ENCODE measurements at places on chromosomes 11 and 22.

DNA sequence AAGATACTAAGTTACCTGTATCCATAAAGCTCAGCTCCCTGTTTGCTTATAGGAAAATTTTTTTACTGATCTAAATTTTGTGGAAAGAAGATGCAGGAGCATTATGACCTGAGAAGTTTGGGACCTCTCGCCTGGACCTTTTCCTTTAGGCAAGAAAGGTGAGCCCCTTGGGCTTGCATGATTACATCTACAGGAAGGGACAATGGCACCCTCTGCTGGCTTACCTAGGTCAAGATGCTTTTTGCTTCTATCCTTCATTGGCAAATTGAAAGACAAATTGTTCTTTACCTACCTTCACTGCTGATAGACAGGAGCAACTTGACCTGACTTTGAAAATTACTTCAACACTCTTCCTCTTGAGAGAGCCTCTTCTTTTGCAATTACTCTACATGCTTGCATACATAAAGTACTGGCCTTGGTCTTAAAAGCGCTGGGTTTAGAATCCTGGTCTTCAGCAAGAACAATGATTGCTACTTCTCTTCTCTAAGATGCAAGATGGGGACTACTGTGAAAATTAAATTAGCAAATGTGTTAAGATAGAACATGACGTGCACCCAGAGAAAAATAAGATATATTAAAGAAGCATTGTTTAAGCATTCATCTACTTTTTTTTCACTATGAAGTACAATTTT is 147.2 kb downstream of the TRPC6 start:
- DNase-seq: no peak

DNA sequence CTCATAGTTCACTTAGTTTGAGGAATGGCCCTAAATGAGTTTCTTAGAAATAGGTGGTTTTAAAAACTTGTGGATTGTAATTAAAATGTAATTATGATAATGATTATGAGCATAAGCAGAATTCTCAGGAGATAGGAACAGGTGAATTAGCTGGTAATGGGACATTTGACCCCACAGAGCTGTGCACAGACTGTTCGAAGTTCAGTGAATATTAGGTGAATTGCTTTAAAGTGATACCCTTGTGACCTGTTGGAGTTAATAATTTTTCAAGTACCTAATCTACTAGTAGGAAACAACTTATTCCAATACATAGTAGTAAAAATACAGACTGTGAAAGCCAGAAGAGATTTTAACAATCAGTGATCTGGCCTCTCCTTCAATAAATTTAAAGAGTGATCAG is 8.1 kb downstream of the FAR1 start:
- DNase-seq: no peak

DNA sequence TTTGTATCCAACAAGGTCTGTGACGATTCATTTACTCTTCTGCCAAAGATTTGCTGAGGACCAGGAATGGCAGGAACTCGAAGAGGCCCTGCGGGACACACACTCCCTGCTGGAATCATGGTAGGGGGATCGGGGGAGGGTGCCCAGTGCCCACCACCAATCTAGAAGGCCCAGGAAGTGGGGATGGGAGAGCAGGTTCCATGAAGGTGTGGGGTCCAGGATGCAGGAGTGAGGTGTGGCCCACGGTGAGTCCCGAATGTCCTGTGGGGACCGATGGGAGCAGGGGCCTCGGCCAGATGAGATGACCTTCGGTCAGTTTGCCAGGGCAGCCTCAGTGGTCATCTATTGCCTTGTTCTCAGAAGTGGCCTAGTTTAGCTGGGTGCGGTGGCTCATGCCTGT is 492.7 kb downstream of the BRD1 start:
- DNase-seq: no peak

- DNase-seq: no peak
These were observed 154.3 kb upstream of the RASSF10 start for GRCh38 chr11:12854829-12855228.

DNA sequence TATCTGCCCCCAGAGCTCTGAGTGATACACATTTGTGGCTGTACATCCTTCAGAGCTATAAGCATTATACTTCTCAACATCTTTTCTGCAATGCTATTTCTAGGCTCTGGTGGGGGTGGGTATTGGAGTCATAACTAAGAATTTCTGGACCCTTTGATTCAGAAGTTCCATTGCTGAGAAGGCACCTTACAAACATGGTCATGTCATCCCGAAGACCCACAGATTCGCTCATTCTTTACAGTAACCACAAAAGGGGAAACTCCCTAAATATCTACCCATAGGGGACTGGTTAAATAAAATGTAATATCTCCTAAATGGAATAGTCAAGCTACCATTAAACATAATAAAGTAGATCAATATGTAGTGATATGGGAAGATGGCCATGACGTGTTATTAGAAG is 98.8 kb downstream of the PRR5L start:
- DNase-seq: no peak

DNA sequence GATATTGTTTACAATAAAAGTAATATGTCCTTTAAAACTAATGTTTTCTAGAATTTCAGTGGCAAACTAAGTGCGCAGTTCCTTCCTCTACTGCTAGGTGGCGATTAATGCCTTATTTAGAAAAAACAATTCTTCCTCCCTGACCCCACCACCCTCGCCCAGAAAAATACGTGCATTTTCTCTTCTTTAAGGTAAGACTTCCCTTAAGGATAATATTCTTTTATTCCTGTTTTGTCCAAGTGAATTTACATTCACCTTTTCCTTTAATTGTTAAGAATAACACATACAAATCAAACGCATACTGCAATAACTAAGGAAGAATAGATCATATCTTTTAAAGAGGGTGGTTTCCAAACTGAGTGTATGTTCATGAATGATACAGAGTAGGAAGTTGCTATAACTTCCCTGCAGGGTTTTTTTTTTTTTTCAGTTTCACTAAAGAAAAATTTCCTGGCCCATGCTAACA is 17.0 kb upstream of the PSMA1 start:
- peak; percentile 36 for DNase-seq

DNA sequence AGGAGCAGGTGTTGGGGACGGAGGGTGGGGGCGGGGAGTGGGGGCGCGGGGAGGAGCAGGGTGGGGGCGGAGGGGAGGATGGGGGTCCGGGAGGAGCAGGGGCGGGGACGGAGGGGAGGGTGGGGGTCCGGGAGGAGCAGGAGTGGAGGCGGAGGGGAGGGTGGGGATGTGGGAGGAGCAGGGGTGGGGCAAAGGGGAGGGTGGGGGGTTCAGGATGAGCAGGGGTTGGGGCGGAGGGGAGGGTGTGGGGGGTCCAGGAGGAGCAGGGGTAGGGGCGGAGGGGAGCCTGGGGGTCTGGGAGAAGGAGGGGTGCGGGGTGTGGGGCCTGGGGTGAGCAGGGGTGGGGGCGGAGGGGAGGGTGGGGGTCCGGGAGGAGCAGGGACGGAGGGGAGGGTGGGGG is 17.1 kb downstream of the CRELD2 start:
- DNase-seq: no peak

DNA sequence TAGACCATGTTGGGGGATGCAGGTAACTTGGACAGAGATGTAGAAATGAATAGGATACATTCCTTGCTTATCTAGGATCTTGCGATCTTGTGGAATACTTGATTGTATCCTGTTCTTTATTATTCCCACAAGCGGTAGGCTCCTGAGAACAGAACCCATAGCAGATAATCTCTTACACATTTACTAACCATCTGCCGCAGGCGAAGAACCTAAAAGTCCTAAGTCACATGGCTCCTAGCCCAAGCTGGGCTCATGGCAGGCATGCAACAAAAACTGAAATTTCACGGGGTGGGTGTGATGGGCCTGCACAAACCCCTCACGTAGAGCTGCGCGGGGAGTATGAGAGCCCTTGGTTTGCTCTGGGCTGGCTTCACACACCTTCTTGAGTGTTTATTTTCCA is 177.4 kb upstream of the NECTIN1 start:
- DNase-seq: no peak

DNA sequence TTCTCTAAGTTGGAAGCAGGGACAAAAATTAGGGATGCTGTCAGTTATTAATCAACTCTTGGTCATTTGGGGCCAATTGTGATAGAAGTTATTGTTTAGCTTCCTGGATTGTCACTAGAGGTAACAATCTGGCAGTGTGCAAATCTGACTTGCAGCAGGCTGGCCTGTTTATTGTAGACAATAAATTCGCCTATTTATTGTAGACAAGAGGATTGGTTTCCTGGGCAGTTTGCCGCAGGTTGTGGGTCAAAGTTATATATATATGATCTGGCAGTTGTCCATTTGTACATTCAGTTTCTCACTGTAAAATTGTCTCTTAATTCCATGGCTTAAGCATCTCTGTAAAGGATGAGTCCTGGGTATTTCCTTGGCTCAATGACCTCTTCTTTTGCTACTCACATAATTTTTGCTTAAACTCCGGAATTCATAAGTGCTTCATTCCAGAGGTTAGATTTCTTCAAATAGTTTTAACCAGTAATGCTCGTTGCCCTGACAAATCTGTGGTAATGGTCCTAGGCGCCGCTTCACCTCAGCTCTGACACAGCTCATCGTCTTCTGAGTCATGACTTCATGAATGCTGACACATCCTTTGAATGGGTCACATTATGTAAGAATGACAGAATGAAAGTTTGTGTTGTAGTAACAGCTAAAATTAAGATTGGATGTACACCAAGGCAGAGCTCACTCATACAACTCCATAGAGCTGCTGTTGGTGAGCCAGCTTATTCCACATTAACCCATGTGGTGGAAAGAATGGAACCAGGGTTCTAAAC is 7.8 kb upstream of the MMP3 start:
- DNase-seq: no peak

GRCh38 chr11:128361451-128362020 is 225.8 kb downstream of the ETS1 start:
- no peak for DNase-seq

DNA sequence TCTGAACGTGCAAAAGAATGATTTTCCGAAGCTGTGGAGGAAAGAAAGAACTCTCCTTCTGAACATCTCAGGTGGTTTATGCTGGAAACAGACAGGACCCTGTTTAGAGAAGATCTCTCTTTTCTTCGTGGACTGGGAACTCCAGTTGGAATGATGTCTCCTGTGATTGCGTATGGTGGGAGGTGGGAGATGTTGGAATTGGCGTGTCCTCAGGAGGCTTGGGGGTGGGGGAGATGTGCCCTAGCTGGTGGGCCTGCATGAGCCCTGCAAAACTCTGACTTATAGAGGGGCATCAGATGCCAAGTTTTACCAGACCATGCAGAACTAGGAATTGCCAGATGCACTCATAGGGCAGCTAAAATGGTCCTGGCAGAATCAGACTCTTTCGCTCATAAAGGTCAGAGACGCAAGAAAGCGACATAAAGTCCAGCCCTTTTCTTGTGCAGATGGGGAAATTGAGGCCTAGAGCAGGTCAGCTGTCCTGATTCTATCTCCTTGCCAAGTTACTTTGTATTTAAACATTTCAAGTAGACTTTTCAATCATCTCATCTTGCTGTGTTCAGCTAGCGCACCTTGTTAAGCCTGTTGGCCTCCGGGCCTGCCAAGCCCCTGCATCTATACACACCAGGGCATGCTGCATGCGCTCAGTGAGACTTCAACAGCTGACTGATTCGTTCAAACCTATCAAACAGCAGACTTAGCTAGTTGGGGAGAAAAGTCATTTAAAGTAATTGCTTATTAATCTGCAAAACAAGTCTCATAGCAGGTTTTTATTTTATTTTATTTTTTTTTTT is 34.2 kb upstream of the EHF start:
- no peak for DNase-seq

GRCh38 chr11:98589967-98590366 is 430.8 kb upstream of the CNTN5 start:
- no peak for DNase-seq

DNA sequence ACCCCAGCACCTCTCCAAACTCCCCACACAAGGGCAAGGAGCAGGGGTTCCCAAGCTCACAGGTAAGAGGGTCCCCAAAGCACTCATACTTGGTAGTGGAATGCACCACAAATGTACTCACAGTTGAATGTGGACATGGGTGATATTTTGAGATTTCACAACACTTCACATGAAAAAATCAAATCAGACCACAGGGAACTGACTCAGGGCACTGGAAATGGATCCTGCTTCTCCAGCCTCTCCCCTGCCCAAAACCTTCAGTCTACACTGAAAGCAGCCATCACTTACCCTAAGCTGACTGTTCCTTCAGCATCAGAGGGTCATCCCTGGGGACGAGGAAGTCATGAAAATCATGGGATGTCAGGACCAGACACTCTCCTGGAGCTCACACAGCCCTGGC is 40.2 kb downstream of the SCGB1A1 start:
- no peak for DNase-seq

GRCh38 chr11:80816966-80817365 is 1376.1 kb upstream of the TENM4 start:
- no peak for DNase-seq

DNA sequence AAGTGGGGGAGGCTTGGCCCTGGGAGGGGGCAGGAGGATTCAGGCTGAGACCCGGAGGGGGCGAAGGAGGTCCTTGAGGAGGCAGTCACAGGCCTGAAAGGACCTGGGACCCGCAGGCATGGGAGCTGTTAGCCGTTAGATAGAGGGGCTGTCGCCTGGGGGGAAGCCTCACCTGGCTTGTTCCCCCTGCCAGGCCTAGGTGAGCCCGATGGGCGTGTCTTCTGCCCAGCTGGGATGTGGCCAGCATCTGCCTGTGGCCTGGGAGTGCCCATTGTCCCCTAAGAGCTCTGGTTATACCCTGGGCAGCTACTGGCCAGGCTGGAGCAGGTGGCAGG is 1.8 kb upstream of the DUSP8 start:
- peak; percentile 19 for DNase-seq

DNA sequence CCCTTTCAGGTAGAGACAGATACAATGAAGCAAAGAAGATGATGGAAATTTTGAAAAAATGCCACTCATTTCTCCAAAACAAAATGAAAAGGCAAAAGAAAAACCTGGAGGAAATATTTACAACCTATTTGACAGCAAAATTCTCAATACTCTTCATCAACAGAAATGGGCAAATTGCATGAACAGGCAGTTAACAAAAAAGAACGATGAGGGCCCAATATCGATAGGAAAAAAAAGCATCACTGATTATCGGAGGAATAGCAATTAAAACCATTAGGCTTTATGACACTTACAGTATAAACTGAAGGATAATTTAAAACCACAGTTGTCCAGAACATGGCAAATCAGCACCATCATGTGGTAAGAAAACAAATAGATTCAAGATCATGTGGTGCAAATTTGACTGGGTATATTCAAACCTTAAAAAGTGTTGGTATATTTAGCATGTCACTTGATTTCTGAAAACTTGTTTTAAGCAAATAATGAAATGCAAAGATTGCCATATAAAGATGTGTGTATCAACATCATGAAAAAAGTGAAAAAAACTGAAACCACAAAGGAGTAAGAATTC is 222.9 kb downstream of the BRD1 start:
- DNase-seq: no peak

GRCh38 chr22:24285245-24285644 is 14.6 kb downstream of the SPECC1L start:
- no peak for DNase-seq

DNA sequence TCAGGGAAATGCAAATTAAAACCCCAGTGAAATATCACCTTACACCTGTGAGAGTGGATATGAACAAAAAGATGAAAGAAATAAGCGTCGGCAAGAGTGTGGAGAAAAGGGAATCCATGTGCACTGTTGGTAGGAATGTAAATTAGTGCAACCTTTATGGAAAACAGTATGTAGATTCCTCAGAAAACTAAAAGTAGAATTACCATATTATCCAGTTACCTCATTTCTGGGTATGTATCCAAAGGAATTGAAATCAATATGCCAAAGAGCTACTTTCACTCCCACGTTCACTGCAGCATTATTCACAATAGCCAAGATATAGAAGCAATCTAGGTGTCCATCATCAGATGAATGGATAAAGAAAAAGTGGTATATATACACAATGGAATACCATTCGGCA is 246.0 kb upstream of the ARHGAP20 start:
- no peak for DNase-seq

- no peak for DNase-seq
These were observed 15.0 kb downstream of the SLC43A1 start for GRCh38 chr11:57500515-57500914.

Measured in GM12892 (cell line).